ENCODE measurements at places on chromosomes 1 and 21.

- DNase-seq: no peak
Measured at GRCh38 chr1:154741327-154741726, 128.8 kb downstream of the KCNN3 start.

GRCh38 chr1:145985129-145985501, 11.3 kb downstream of the TXNIP start:
- DNase-seq: no peak

- no peak for DNase-seq
Measured at GRCh38 chr1:32394890-32395432, 720 bp upstream of the BSDC1 start.

DNA sequence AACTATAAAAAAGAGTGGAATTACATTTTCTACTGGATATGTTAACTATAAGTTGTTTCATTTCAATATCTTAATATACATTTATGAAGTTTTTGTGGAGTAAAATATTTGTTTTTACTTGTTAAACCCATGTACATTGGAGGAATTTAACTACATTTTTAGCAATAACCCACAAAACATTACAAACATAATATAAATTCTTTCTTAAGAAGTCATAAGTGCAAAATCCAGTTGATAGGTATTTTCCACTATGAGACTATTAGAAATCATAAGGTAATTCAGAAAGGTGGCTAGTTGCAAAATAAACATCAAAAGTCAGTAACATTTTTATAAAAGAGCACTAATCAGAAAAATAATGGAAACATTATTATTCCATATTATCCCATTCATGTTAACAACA, 73.9 kb upstream of the RRP15 start:
- DNase-seq: no peak

DNA sequence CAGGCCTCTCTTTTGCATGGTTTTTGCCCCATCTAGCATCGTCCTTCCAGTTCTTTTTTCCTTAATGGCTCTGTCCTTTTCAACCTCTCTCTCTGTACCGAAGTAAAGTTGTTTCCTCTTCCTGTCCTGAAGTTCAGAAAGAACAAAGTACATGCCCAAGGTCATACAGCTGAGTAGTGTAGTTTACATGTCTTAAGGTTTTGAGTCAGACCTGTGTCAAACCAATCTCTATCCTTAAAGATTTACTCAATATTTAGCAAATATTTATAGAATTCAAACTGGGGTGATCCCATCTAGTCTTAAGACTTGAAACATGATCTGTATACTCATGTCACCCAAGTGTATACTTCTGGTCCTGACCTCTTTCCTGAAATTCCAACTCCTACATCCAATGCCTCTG, 118.7 kb upstream of the SGIP1 start:
- no peak for DNase-seq

GRCh38 chr1:25800703-25801377, 847 bp downstream of the SELENON start:
- DNase-seq: no peak

- DNase-seq: no peak
Measured at GRCh38 chr1:194369622-194370021, 1183.2 kb upstream of the B3GALT2 start.

DNA sequence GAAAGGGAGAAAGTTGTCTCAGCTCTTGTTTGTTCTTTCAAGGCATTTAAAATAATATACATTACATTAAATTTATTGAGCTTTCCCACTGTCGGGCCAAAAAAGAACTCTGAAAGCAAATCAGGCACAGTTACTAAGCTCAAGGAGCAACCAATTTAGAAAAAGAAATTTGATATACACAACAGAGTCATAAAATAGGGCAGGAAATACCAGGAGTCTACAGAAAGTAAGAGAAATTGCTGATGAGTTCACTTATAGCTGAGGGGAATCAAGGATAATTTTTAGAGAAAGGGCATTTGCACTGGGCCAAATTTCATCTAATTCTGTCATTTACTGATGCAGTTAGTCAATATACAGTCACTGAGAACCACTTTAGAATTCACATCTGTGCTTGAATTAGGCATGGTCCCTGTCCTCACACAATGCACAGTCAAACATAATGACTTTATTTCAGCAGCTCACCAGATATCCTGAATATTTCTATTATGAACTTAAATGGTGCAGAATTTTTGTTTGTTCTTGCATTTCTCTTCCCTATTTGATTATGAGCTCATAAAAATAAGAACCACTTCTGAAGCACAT, 249.6 kb upstream of the BEND5 start:
- no peak for DNase-seq

GRCh38 chr1:204084247-204084772, 11.4 kb downstream of the SOX13 start:
- no peak for DNase-seq

DNA sequence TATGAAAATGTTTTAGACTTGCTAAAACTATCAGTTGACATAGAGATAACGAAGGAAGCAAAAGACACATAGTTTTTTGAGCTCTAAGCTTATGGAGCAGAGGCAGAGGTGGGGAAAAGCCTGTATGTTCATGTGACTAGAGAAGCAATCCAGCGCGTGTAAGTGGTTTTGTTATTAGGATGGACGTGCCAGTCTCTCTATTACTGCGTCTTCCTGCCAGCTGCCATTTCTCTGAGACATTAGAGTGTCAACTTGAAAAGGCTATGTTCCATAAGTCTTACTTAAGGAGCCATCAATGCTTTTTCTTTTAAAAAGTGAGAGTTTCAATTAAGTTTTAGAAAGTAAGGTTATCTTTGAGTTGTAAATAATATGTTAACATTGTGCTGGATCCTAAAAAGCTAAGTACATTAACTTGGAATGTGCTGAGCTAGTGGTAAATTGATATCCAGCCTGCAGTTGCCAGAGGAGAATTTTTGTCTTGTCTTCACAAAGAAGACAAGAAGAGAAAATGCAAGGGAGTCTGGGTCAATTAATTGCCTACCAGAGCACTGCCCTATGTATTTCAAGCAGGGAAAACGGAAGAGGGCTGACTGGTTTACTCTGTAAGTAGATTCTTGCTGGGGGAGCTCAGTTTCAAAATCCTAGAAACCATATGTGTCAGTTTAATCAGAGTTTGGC, 161.8 kb upstream of the B3GALT2 start:
- no peak for DNase-seq

- no peak for DNase-seq
Measured at GRCh38 chr1:22208268-22208972, 65.5 kb upstream of the WNT4 start.

DNA sequence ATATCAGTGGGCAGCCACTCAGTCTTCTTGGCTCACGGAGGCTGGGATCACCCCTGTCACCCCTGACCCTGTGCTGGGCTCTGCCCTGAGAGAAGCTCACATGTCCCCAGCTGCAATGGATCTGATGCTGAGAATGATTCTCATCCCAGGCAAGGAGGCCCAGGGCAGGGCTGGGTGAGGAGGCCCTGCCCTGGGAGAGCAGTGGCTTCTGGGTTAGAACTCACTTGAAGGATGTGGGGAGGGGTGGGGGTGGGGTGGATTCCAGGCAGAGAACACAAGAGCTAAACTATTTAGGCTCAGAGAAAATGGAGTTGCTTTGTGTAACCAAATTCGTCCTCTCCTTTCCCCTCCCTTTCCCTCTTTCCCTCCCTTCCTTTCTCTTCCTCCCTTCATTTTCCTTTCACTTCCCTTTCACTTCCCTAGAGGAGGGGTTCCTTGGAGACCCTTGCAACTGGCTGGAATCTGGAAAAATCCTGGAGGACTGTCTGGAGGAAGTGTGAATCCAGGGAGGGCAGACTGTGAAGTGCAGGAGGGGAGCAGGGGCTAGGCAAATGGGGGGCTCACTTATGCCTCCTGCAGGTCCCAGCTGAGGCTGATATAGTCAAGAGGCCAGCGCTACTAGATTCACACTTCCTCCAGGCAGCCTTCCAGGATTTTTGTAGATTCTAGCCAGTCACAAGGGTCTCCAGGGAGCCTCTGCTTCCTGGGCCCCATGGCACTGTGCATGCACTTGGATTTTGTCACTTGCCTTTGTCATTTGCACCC, 47.0 kb downstream of the IGSF21 start:
- DNase-seq: no peak

DNA sequence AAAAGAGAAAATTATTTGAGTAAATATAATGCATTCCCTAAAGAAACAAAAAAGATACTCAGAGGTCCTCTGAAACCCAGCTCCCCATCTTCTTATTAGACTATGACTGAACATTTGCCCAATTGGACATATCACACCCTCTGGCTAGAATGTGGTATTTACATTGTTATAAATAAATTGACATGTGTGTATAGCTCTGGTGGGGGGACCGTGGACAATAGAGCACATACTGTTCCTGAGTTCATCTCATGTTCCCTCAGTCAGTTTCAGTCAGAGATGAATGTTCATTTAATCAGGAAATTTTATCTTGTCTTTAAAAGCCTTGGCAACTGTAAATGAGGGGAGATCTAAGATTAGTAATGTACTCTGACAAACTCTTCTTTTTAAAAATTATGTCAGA, 459.3 kb upstream of the ADAMTS5 start:
- DNase-seq: no peak

DNA sequence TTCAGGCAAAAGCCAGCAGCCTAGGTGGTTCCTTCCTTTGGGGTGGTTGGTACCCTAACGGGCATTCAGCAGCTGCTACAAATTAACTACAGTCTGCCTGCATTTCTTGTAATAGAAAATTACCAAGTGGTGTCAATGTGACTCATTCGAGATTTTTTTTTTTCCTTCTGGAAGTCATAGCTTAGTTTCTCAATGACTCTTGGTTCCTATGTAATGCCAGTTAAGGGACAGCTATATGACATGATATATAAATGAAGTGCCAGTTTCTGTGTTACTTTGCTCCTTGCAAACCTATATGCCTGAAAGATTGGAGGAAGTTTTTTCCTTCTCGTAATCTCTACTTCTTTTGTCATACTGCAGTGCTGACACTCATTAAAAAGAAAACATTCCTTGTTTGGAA, 2.6 kb downstream of the MGST3 start:
- DNase-seq: no peak

- DNase-seq: no peak
Measured at GRCh38 chr1:160257411-160258015, 4.8 kb downstream of the DCAF8 start.

DNA sequence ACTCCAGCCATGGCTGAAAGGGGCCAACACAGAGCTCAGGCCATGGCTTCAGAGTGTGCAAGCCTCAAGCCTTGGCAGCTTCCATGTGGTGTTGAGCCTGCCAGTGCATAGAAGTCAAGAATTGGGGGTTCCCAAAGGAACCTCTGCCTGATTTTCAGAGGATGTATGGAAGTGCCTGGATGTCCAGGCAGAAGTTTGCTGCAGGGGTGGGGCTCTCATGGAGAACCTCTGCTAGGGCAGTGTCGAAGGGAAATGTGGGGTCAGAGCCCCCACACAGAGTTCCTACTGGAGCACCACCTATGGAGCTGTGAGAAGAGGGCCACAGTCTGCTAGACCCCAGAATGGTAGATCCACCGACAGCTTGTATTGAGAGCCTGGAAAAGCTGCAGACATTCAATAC, 29.8 kb upstream of the CD55 start:
- no peak for DNase-seq

GRCh38 chr1:66684353-66684752, 67.9 kb upstream of the DYNLT5 start:
- DNase-seq: no peak

DNA sequence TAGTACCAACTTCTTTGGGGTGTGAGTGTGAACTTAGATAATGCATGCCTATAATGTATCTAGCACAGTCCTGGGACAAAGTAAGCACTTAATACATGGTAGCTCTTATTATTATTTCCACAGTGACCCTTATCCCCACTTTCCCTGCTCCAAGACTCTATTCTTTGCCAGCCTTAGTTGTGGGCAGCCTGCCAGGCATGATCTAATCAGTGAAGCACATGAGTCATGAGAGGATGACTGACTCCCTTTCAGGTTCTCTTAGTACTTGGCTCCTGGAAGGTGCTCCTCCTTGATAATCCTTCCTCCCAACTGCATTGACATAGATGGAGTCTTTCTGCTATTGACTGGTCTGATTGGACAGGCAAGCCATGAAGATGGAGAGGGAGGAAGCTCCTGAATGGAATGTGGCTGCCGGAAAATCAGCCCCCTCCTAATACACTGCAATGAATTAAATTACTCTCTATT, 17.4 kb upstream of the GNG12 start:
- DNase-seq: no peak

DNA sequence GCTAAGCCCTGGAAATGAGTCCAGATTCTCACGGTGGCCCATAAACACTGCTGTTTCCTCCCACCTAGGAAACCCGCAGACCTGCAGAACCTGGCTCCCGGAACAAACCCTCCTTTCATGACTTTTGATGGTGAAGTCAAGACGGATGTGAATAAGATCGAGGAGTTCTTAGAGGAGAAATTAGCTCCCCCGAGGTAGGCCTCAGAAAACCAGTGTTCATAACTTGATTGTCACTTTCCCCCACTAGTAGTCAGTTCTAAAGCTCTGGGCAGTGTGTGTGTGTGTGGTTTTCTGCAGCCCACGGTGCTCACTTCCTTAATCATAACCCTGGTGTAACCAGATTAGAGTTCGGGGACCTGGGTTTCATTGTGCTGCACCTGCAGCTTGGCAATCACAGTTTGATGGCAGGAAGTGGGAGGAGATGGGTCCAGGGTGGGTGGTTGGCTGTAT, 39.1 kb downstream of the CLIC6 start:
- DNase-seq: no peak

DNA sequence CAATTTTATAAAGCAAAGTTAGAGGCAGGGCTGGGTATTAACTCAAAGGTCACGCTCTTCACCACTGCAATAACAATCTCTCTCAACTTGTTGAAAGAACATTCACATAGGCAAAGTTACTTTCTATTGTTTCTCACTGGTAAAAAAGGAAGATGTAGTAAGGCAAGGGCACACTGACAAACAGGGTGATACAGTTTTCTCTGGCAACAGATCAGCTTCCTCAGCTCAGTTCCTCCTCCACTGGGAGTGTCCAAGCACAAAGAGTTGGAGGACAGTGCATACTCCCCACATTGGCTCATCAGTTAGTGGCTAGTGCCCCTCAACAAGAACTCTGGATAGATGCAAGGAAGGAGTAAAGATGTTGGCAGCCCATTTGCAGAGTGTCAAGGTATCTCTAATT, 3.7 kb downstream of the PLPPR4 start:
- no peak for DNase-seq

DNA sequence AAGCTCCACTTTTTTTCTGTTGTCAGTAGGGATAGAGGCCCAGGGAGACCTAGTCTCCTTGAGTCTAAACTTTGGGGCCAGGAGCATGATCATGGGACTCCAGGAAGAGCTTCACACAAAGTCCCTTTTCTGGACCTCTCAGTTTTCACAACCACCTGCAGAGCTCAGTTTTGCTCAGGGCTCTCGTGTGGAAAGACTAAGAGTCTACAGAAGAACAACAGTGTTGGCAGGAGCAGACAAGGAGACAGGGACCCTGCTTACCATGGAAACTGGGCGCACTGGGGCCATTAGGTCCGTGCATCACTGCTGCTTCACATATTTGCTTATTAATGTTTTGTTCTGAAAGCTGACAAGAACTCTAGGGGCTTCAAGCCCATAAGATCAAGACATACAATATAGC, 63.9 kb upstream of the HSD17B7 start:
- no peak for DNase-seq

- no peak for DNase-seq
Measured at GRCh38 chr1:112399456-112399855, 3.4 kb downstream of the CTTNBP2NL start.

- DNase-seq: no peak
Measured at GRCh38 chr21:36733857-36734256, 34.9 kb downstream of the SIM2 start.

- no peak for DNase-seq
Measured at GRCh38 chr21:33265664-33266049, 510 bp upstream of the IL10RB start.

All from stimulated activated CD8-positive, alpha-beta memory T cell treated with anti-CD3 and anti-CD28 coated beads, Interleukin-4, amount 100 ng/mL, for 1 hour (primary cell).